Activated T-cell treated with anti-CD3 and anti-CD28 coated beads, Interleukin-2, amount 50 U/mL, for 24 hours (primary cell): ENCODE measurements at places on chromosomes 6 and 20.

- H3K4me3 ChIP-seq: no peak overlapping the region
- H3K27me3 ChIP-seq: peaks cover 94% of the 10 kb centered on the region
- DNase-seq: no peak
These were observed 8.4 kb upstream of the ULBP2 start for GRCh38 chr6:149933461-149933860.

GRCh38 chr6:3732345-3733141 lies 19.0 kb downstream of the PXDC1 start:
- peaks cover 1% of the 10 kb centered on the region for H3K4me1 ChIP-seq
- no peaks in the 10 kb centered on the region for H3K36me3 ChIP-seq
- peaks cover 17% of the 10 kb centered on the region for H3K27me3 ChIP-seq
- peak; percentile 75 for DNase-seq

- H3K27ac ChIP-seq: no peak overlapping the region
- peaks cover 4% of the 10 kb centered on the region for H3K4me1 ChIP-seq
- peaks cover 40% of the 10 kb centered on the region for H3K36me3 ChIP-seq
- no peak for DNase-seq
These were observed 31.8 kb downstream of the RNASET2 start for GRCh38 chr6:166924531-166924930.

- H3K36me3 ChIP-seq: no peaks in the 10 kb centered on the region
- no peaks in the 10 kb centered on the region for H3K4me1 ChIP-seq
- no peak overlapping the region for H3K27ac ChIP-seq
- H3K27me3 ChIP-seq: no peaks in the 10 kb centered on the region
- no peak overlapping the region for H3K4me3 ChIP-seq
These were observed 58.7 kb upstream of the TGM3 start for GRCh38 chr20:2237059-2237458.

DNA sequence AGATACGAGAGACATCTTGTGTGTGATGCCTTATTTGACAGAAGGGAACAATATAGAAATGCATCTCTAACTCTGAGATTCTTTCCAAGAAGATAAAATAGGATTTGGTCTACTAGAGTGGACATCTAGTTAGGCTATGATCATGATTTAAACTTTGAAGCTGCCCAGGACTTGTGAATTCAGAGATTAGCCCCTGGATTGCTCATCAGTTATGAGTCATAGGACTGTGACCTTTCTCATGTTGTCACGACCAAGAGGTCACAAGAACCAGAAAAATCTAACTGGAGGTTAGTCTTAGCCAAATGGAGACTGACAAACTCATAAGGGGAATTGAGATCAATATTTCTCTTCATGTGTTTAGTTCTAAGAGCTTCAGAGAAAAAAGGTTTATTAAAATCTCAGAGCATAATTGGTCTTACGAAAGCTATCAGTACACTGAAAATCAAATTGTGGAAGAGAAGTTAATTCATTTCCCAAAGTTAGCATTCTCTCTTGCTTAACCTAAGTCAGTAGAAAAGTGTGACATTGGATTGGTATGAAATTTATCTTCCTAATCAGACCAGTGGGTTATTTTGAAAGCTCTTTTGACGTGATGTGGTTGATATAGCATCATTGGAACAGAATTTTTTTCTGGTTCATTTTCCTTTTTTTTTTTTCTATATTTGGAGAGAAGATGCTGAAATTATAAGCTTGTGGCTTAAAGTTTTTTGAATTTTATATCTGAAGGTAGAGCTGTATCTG lies 245.7 kb downstream of the RNF144B start:
- no peaks in the 10 kb centered on the region for H3K36me3 ChIP-seq
- no peaks in the 10 kb centered on the region for H3K4me1 ChIP-seq
- H3K4me3 ChIP-seq: no peak overlapping the region
- H3K27ac ChIP-seq: no peak overlapping the region
- H3K27me3 ChIP-seq: no peaks in the 10 kb centered on the region

DNA sequence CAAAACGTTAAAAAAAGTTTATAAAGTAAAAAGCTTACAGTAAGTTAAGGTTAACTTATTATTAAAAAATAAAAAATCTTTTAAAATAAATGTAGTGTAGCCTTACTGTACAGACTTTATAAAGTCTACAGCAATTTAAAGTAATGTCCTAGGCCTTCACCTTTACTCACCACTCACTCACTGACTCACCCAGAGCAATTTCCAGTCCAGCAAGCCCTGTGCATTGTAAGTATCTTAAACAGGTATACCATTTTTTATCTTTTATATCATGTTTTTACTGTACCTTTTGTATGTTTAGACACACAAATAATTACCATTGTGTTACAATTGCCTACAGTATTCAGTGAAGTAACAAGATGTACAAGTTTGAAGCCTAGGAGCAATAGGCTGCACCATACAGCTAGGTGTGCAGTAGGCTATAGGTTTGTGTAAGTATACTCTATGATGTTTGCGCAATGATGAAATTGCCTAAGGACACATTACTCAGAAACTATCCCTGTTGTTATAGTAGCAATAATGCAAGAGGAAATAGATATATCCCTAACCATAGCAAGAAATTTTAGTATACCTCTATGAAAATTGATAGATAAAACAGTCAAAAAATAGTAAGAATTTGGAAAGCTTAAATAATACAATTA lies 39.5 kb downstream of the FBXO5 start:
- DNase-seq: no peak
- H3K27ac ChIP-seq: no peak overlapping the region
- H3K27me3 ChIP-seq: peaks cover 22% of the 10 kb centered on the region
- peaks cover 4% of the 10 kb centered on the region for H3K4me1 ChIP-seq
- no peak overlapping the region for H3K4me3 ChIP-seq
- H3K36me3 ChIP-seq: no peaks in the 10 kb centered on the region

DNA sequence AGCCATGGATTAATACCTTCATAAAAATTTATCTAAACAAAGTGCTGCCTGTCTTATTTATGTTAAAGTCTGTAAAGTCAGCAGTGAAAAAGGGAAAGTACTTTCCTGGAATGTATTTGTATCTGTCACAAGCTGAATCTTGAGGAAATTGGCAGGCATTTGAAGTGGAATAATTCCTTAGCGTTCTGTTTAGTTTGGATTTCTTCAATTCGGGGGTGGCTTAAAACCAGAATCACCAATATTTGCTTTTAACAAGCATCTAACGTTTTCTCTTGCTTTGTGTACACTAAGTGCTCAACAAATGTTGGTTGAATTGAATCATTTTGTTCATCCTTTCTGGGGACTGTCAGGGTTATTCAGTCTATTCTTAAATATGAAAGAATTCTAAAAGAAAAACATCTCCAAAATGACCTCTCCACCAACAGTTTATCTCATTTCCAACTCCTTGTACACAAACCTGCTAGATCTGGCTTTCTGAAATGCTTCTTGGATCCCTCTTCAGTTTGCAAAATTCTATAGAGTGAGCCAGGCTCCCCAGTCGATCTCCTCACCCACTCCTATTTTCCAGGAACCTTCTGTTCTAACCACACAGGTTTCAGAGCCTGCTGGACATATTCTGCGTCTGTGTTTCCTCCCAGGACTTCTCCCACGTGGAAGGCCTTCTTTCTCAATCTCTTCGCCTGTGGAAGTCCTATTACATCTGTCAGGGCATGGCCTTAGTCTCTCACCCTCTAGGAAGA lies 2.0 kb upstream of the NPEPL1 start:
- peaks cover 20% of the 10 kb centered on the region for H3K4me1 ChIP-seq
- H3K4me3 ChIP-seq: no peak overlapping the region
- peak overlapping the region; percentile 44 for H3K27ac ChIP-seq
- H3K36me3 ChIP-seq: peaks cover 25% of the 10 kb centered on the region

- no peak overlapping the region for H3K27ac ChIP-seq
- no peaks in the 10 kb centered on the region for H3K36me3 ChIP-seq
- no peaks in the 10 kb centered on the region for H3K27me3 ChIP-seq
- no peaks in the 10 kb centered on the region for H3K4me1 ChIP-seq
- no peak overlapping the region for H3K4me3 ChIP-seq
These were observed 418.4 kb downstream of the CD109 start for GRCh38 chr6:74114428-74114827.

DNA sequence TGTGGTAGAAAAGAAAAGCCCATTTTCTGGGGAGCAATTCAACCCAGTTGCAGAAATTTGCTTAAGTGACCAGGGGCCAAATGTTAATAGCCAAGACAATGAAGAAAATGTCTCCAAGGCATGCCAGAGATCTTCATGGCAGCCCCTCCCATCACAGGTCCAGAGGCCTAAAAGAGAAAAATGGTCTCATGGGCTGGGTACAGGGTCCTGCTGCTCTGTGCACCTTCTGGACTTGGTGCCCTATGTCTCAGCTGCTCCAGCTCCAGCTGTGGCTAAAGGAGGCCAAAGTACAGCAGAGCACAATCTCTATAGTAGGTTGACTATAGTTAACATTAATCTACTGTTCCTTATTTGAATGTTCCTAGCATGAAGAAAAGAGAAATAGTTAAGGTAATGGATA lies 44.7 kb downstream of the FRK start:
- no peaks in the 10 kb centered on the region for H3K36me3 ChIP-seq
- no peak for DNase-seq
- H3K27me3 ChIP-seq: peaks cover 49% of the 10 kb centered on the region
- no peak overlapping the region for H3K4me3 ChIP-seq

DNA sequence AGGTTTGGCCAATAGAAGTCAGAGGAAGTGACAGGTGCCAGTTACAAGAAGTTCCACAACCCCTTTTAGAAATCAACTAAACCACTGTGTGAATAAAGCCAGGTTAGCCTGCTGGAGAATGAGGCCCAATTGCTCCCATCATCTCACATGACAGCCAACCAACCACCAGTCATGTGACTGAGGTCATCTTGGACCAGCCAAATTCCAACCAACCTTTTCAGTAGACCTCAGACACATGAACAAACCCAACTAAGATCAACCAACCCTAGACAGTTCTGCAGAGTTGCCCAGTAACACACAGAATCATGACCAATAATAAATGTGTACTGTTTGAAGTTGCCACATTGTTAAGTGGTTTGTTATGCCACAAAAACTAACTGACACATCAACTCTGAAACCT lies 44.6 kb upstream of the GGTLC1 start:
- no peaks in the 10 kb centered on the region for H3K27me3 ChIP-seq
- H3K27ac ChIP-seq: peak overlapping the region; percentile 58
- DNase-seq: no peak
- H3K36me3 ChIP-seq: no peaks in the 10 kb centered on the region

- no peak for DNase-seq
- H3K4me3 ChIP-seq: no peak overlapping the region
- H3K27ac ChIP-seq: no peak overlapping the region
- H3K27me3 ChIP-seq: peaks cover 15% of the 10 kb centered on the region
- no peaks in the 10 kb centered on the region for H3K4me1 ChIP-seq
- H3K36me3 ChIP-seq: no peaks in the 10 kb centered on the region
These were observed 69.9 kb downstream of the PPP1R14C start for GRCh38 chr6:150212778-150213177.

DNA sequence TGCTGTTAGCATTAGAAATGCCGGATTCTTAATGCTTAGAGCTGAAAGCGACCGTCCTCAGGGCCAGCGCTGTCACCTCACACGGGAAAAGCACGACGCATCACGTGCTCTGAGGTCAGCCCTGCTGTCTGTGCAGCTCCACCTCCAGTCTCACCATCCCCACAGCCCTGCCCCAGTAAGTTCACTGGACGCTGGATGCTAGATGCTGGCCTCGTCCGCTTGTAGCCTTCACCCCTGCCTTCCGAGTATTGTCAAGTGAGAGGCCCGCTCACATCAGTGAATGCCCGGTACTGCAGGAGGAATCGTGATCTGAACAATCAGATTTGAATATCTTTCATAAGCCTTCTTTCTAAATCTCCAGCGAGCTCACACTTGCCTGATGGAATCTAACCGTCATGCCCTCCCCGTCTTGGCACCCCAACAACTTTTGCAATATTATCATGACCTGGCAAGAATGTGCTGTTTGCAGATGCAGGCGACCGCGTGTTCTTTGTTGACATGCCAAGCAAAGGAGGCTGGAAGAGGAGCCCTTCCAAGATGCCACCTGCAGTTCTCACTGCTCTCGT lies 64.9 kb downstream of the DLL1 start:
- no peak for DNase-seq
- H3K27me3 ChIP-seq: no peaks in the 10 kb centered on the region
- no peak overlapping the region for H3K4me3 ChIP-seq
- H3K36me3 ChIP-seq: no peaks in the 10 kb centered on the region
- H3K27ac ChIP-seq: no peak overlapping the region

GRCh38 chr6:38646166-38646878 lies 6.6 kb upstream of the BTBD9 start:
- peaks cover 5% of the 10 kb centered on the region for H3K4me1 ChIP-seq
- no peaks in the 10 kb centered on the region for H3K27me3 ChIP-seq
- peaks cover 2% of the 10 kb centered on the region for H3K36me3 ChIP-seq
- DNase-seq: no peak
- no peak overlapping the region for H3K27ac ChIP-seq

GRCh38 chr6:124512431-124512830 lies 449.8 kb upstream of the RNF217 start:
- no peak overlapping the region for H3K4me3 ChIP-seq
- no peaks in the 10 kb centered on the region for H3K36me3 ChIP-seq
- H3K27me3 ChIP-seq: no peaks in the 10 kb centered on the region
- H3K4me1 ChIP-seq: no peaks in the 10 kb centered on the region

DNA sequence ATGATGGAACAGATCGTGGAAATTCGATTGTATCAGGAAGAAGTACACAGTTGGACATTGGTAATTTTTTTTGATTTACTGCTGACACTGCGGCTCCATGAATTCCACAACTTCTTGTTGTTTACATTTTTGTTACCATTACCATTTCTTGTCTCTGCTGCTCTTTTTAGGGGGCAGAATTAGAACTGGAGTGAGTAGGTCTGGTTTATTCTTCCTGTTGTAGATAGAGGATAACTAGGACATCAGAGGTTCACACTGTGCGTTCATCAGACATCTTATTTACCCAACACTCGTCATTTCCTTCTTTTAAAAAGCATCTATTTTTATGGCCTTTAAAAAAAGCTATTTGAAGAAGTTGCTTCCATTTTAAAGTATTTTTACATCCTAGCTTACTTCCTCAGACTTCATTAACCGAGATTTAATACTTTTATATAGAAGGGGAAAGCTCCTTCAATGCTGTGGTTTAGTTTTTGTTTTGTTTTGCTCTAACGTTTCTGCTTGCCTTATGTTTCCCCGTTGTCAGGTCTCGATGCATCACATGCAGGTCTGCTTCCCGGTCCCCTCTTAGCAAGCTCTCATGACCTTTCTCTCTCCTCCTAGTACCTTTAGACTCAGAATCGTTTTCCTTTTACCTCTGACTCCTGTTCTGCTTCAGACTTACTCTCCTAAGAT lies 139.1 kb downstream of the ARID1B start:
- DNase-seq: no peak
- H3K27ac ChIP-seq: peak overlapping the region; percentile 20
- peaks cover 12% of the 10 kb centered on the region for H3K36me3 ChIP-seq
- H3K4me3 ChIP-seq: no peak overlapping the region
- peaks cover 65% of the 10 kb centered on the region for H3K4me1 ChIP-seq
